ENCODE measurements at places on chromosomes 7 and 10.

GRCh38 chr10:27439101-27439500, 65.0 kb upstream of the RAB18 start:
- no peak for DNase-seq

- DNase-seq = peak; percentile 4
Observed at GRCh38 chr10:69515699-69516259, 57.4 kb downstream of the NEUROG3 start.

- DNase-seq = no peak
Observed at GRCh38 chr7:113918946-113919345, at the start of gene PPP1R3A. PPP1R3A (minus strand) TSS chr7:113919009; CDS start chr7:113918996, 13 bp downstream.

DNA sequence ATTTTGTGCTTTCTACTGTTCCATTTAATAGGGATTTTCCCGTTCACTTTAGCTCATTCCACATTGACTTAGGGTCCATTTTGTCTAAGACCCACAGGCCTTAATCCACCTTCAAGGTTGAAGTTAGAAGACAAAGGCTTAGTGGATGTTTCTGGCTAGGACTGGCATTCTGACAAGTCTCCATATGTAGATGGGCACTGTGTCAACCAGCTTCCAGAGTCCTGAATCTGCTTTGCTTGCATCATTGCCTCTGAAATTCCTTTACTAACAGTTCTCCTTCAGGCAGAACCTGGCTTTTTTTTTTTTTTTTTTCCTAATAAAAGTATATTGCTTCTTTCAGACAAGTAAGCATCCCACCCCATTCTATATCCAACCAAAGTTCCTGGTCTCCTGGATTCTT, 69.6 kb upstream of the PDCD4 start:
- DNase-seq = peak; percentile 36

GRCh38 chr10:6525599-6526165, 54.4 kb downstream of the PRKCQ start:
- DNase-seq = no peak

- peak; percentile 30 for DNase-seq
Observed at GRCh38 chr10:66214721-66215404, 711.0 kb upstream of the LRRTM3 start.

GRCh38 chr7:158991824-158992621, 135.7 kb downstream of the DYNC2I1 start:
- no peak for DNase-seq

DNA sequence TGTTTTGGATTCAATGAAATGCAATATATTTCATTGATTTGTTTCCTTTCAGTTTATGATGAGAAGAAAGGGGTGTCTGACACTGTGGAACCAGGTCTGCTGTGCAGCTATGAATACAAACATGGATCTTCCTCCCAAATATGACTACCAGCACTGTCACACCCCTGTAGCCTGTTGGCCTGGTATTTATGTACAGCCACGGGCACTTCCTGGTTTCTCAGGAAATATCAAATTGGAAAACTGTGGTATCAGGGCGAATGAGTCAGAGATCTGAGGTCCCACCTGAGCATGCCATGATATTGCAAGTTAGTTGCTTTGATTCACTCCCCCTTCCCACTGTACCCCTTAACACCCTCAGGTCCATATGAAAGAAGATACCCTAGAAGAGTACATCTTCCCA, 87.8 kb downstream of the DNMBP start:
- no peak for DNase-seq

- DNase-seq = no peak
Observed at GRCh38 chr10:28810057-28810870, 132.9 kb downstream of the BAMBI start.

GRCh38 chr7:102042016-102042656, 224.7 kb downstream of the CUX1 start:
- DNase-seq = no peak

DNA sequence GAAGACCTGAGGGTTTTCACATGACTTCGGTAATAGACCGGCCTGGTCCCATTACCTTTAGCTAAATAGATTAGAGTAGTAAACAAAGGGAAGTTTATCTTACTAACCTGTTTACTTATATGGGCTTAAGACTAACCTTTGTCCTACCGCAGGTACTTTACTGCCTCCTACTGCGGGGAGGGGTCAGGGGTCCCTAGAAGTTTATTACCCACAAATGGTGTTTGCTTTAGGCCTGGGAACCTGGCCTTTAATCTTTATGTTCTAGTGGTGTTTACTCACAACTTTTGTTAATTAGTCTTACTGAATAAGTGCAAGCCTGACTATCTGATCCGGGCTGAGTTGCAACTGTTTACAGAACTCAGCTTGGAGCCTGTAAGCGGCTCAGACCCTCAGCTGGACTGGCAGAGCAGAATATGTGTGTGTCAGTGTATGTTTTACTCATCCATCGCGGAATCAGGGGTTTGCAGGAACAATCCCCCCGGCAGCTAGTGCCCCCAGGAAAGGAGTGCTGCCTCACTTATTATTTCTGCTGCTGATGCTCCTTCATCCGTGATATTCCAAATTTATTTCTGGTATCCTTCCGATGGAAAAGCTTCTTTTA, 578.9 kb upstream of the SEMA3D start:
- DNase-seq = no peak

DNA sequence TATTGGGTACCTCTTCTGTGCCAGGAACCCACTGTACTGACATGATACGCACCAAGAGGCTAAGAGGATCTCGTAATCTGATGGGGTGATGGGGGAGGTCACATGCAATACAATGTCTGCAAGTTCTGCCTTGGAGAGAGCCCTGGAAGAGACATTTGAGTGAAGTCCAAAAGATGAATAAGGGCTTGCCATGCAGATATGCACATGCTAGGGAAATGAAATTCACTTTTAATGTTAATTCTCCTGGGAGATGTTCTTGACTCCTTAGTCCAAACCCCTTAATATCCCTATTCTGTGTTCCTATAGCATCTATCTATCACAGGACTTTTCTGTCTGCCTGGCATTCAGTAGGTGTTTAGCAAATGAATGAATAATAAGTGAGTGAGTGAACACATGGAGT, 54.0 kb upstream of the GLCCI1 start:
- no peak for DNase-seq

- DNase-seq = peak; percentile 78
Observed at GRCh38 chr7:18846765-18847215, 270.6 kb downstream of the TWIST1 start.

Measured in fibroblast of skin of left quadriceps (primary cell).